ENCODE measurements at places on chromosomes 16 and 17.

GRCh38 chr16:56202036-56202435, 10.7 kb downstream of the GNAO1 start:
- DNase-seq, result no peak

DNA sequence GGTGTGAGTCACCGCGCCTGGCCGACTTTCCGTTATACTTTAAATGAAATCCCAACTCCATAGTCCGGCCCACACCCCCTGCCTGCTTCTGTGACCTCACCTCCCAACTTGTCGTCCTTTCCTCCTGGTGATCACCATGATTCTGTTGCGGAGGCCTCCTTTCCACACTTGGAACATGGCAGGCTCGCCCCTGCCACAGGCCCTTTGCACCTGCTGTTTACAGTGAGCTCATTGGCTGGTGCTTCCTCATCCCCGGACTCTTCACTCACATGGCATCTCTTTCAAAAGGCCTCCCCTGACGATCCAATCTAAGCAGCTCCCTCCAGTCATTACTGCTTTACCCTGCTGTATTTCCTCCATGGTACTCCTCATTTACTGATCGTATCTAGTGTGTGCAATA, 64.6 kb downstream of the RAP1GAP2 start:
- no peak for DNase-seq

DNA sequence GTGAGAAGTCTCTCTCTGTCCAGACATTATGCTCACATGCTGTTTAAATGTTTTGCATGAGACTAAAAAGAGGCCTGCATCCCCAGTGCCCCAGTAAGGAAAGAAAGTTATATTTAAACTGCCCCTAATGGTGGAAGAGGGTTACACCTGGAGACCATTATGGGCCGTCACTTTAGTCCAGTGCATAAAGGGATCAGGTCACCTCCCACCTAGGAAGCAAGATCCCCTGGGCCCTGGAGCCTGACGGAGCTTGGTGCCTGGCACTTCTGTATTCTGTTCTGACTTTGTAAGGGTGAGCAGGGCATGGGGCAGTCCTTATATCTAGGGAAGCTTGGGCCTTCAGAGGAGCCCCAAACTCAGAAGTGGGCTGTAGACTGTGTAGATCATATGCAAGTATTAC, 67.9 kb downstream of the CPPED1 start:
- no peak for DNase-seq

DNA sequence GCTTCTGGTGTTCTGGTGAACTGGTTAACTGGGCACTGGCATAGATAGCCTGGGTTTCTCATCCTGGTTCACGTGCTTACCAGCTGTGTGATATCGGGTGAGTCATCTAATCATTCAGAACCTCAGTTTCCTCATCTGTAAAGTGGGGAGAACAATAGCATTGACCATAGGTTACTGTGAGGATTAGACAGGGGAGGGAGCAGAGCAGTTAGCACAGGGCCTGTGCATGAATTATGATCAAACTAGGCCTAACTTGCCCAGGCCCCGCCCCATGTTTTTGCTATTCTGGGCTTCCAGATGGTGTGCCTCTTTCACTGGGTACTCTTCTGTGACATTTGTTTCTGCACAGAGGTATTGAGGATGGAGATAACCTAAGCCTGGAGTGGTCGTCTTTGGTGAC, 4.6 kb upstream of the KLHL36 start:
- DNase-seq, result no peak

GRCh38 chr16:87548046-87548445, 54.3 kb upstream of the JPH3 start:
- DNase-seq, result no peak

DNA sequence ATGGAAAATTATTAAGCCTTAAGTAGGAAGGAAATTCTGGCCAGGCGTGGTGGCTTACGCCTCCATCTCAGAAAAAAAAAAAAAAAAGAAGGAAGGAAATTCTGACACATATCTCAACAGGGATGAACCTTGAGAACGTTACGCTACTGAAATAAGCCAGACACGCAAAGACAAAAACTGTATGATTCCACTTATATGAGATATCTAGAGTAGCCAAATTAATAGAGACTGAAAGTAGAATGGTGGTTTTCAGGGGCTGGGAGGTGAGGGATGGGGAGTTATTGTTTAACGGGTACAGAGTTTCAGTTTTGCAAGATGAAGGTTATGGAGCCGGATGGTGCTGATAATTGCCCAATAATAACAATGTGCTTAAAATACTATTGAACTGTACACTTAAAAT, 16.2 kb upstream of the HNF1B start:
- DNase-seq, result no peak

DNA sequence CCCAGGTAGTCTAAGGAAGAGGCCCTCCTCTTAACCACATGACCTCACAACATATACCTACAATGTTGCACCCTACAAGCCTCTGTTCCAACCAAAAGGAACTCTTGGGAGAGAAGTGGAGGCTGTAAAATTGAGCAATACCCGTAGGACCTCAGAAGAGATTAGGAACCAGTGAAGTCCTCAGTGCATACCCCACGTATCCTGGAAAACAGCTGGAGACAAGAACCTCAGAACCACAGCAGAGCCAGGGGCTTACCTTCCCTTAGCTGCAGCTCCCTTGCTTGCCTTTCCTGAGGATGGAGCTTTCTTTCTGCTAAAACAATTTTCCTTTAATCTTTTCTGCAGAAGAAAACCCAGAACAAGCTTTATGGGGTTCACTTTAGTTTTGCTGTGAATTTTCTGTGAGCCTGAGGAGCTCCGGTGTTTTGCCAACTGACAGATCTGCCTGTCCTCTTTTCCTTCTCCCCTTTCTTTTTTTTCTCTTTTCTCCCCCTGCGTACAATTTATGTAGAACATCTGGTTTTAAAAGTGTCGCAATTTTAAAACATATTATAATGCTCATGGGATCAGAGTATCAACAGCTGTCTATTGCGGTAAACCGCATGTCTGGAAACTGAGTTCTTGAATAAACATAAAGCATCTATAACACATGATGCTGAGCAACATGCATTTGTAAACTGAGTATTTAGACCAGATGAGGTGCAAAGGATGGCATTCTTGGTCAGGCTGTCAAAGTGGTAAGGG, 226.4 kb upstream of the MAF start:
- DNase-seq, result no peak

DNA sequence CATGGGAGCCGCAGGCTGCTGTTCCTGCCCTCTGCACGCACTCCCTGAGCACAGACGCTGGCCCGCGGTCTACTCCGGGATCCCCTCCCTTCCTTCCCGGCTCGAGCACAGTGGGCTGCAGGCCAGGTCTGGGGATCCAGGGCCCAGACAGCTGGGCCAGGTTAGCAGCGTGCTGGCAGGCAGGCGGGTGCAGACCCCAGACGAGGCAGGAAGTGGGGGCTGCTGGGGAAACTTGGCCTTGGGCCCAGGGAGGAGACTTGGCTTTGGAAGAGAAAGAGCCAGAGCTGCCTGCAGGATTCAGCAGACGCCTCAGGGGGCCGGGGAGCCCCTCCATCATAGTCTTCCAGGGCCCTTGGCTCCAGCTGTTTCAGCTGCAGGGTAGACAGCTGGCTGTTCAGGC, 30.2 kb upstream of the ABCC3 start:
- no peak for DNase-seq

DNA sequence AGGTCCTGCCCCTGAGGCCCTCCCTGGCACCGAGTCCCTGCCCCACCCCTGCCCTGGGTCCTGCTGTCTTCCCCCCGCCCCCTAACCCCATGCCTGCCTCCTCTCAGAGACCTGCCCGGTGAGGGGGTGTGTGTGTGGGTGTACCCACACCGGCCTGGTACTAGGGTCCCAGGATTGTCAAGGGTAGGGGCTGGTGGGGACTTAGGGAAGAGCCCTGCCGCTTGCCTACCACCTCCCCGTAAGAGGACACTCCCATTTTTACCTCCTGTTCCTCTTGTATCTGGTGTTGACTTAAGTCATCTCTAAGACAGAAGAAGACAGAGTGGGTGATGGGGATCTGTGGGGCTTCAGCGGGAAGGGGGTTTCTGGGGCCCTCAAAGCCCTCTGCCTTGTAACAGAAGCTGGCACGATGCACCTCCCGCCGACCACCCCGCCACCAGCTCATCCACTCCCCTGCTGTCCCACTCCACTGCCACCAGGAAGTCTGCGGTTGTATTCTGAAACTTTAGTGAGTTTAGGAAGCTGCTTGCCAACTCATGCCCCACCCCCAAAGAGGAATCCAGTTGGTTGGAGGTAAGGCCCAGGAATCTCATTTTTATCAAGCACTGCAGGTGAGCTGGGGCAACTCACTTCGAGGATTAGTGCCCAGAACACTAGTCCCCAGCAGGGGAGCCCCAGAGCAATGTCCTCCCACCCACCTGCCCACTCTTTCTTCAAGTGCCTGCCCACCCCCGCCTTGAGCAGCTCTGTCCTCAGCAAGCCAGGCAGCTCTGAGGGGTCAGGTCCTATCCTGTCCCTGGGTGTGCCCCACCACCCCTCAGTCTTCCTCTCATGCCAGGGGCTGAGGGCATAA, 5.6 kb downstream of the SPATA32 start:
- DNase-seq, result no peak

DNA sequence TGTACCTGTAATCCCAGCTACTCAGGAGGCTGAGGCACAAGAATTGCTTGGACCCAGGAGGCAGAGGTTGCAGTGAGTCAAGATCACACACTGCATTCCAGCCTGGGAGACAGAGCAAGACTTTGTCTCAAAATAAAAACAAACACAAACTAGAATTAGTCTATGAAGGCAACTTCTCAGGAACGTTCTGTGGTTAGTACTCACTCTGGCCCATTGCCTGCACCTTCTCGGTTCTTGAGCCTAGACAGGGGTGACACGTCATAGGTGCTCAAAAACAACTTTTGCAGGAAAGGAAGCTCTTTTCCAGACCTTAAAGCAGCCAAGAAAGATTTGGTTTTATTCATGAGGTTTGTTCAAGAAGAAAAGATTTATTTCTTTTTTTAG, 22.3 kb upstream of the CNOT1 start:
- DNase-seq, result no peak

DNA sequence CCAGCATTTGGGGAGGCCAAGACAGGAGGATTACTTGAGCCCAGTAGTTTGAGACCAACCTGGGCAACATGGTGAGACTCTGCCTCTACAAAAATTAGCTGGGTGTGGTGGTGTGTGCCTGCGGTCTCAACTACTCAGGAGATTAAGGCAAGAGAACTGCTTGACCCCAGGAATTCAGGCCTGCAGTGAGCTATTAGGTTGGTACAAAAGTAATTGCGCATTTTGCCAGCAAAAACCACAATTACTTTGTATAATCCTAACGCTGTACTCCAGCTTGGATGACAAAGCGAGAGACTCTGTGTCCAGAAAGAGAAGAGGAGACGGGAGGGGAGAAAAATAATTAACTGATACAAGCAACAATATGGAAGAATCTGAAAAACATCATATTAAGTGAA, 32.7 kb downstream of the YWHAE start:
- DNase-seq, result no peak

DNA sequence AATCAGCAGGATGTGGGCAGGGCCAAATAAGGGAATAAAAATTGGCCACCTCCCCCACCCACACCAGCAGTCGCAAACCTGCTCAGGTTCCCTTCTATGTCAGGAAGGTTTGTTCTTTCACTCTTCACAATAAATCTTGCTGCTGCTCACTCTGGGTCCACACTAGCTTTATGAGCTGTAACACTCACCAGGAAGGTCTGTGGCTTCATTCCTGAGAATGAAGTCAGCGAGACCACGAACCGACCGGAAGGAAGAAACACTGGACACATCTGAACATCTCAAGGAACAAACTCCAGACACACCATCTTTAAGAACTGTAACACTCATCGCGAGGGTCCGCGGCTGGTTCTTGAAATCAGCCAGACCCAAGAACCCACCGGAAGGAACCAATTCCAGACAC, 115.5 kb upstream of the TBX2 start:
- peak; percentile 96 for DNase-seq

GRCh38 chr17:79678091-79678735, 52.5 kb upstream of the ENPP7 start:
- DNase-seq, result no peak

DNA sequence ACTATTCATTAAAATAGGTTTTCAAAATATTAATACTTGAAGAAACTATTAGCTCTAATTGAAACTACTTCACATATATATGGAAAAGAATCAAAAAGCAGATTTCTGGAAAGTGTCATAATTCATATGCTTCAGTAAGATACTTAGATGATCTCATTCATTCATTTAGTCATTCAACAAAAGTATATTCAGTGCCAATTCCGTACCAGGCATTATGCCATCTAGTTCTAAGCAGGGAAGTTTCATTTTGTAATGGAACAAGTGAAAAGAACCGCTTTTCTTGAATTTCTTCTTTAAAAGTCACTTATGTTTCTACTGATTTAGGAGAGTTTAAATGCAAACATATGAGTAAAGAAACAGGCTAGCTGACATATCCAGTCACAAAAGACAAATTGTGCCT, 118.3 kb upstream of the FAM20A start:
- DNase-seq, result no peak

DNA sequence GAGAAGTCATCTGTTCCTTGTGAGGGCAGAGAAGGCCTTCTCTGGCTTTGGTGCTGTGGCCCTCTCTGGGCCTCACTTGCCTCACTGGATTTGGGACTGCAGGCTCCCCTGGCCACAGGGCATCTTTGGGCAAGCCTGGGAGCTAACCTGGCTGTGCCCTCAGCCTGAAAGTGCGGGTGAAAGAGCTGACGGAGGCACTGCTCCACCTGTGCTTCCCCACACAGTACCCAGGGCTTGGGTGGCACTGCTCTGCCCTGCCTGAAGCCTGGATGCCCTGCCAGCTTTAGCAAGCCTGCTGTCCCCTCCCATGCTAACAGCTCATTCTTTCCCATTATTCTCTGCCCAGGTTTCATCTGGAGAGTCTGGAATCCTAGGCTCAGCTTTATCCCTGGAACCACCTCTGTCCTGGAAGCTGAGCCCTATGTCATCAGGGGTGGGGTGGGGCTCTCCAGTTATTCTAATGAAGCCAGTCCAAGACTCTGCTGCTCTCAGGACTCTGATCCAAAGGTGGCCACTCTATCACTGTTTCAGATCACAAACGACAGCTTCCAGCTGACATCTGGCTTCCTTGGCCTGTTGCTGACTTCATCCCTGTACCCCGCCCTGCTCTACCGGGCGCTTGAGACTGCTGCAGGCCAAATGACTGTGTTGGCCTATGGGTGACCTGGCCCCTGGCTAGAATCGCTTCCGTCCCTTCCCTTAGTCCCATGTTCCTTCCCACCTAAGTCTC, 29.3 kb downstream of the HIC1 start:
- DNase-seq, result peak; percentile 92

DNA sequence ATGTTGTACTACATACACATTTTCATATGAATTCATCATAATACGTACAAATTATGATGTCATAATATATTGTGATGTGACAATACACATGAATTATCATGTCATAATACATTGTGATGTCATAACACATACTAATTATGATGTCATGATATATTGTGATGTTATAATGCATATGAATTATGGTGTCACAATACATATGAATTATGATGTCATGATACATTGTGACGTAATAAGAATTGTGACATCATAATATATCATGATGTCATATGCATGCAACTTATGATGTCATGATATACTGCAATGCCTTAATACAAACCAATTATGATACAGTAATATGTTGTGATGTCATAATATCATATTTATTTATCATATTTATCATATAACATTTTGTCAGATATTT, 2074.3 kb downstream of the TP53TG3F start:
- DNase-seq, result no peak

- no peak for DNase-seq
Measured at GRCh38 chr16:49821614-49822282, 34.2 kb downstream of the ZNF423 start.

- DNase-seq, result no peak
Measured at GRCh38 chr17:13576661-13577526, 24.8 kb downstream of the HS3ST3A1 start.

All from islet precursor cell (in vitro differentiated cells).